ENCODE measurements at places on chromosomes 5 and 9.

DNA sequence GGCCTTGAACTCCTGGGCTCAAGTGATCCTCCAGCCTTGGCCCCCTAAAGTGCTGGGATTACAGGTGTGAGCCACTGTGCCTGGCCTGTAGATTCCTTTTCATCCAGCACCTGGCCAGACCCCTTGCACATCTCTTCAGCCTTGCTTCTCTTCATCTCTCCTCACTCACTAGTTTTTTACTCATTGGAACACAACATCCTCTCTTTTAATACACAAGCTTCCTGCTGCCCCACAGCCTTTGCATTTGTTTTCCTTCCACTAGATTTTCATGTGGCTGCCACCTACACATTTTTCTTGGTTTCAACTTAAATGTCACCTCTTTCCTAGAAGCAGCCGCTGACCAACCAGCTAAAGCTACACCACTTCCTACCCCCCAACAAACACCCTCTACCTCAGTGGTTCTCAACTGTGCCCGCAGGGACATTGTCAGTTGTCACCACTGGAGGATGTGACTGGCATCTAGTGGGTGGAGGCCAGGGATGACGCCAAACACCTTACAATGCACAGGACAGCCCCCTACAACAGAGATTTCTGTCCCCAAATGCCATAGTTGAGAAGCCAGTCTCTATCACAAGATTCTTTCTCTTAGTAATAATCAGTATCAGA lies 33.7 kb downstream of the HAVCR1 start:
- DNase-seq, result no peak

DNA sequence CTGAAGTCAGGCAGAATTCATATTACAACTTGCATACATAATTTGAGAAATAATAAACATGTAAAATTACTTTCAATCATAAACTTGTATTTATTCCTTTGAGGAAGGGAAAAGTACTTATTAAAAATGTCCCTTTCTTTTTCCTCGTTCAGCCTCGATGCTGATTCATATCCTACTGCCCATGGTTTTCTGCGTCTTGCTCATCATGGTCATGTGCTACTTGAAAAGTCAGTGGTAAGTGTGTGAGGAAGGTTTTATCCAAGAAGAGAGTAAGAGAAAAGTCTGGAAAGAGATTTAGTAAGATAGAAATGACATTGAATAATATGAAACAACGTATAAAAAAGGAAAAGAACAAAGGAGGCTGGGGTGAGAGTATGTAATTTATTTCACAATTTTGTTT lies 85.9 kb downstream of the OSMR start:
- DNase-seq, result no peak

DNA sequence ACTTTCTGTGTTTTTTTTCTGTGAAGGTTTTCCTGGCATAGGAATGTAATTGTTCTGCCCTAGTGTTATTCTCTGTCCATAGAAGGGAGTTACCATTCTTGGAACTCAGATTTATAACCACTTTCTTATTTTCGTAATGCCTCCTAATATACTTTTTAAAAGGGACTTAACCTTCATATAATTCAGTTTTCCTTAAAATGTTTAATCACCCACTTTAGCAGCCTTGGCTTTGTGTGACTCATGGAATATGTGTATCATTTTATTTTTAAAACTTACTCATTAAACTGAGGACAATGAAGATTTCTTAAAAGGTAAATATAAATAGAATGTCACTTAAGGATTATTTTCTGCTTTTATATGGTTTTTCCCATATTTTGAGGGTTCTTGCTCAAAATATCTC lies 50.0 kb downstream of the RAI14 start:
- DNase-seq, result no peak

GRCh38 chr5:54658010-54658409 lies 140.5 kb downstream of the SNX18 start:
- no peak for DNase-seq

- DNase-seq, result no peak
Observed at GRCh38 chr5:153780876-153781705, 257.6 kb downstream of the FAM114A2 start.

DNA sequence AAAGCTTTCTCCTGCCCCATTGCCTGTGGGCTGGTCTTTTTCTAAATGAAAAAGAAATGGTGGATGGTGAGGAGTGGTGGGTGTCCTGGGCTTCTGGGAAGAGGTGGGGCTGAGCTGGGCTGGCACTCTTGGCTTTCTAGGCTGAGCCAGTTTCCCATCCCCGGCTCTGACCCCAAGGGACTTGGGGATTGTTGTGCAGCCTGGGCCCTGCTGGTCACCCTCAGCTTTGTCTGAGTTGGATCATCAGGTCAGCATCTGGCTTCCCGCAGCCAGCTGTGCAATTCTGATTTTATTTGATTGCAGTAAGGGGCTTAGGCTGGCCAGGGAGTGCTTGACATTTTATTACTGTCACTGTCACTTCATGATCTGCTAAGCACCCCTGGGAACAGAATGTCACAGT lies 25.3 kb downstream of the GLRA1 start:
- no peak for DNase-seq

DNA sequence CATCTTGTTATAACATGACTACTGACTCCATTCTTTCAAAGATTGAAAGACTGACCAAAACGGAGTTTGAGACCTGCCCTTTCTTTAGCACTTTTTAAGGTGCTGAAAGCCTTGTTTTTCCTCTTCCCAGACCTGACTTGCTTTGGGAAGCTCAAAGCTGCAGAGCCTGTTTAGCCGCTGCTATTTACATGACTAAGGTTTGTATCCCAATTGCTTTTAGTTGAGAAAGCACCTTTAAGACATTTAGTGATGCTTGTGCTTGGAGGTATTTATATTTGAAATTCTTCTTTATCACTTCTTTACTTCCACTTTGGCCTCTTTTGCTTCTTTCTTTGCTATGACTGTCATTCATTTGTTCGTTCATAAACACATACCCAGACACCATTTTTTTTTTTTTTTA lies 182.6 kb upstream of the ELL2 start:
- no peak for DNase-seq

DNA sequence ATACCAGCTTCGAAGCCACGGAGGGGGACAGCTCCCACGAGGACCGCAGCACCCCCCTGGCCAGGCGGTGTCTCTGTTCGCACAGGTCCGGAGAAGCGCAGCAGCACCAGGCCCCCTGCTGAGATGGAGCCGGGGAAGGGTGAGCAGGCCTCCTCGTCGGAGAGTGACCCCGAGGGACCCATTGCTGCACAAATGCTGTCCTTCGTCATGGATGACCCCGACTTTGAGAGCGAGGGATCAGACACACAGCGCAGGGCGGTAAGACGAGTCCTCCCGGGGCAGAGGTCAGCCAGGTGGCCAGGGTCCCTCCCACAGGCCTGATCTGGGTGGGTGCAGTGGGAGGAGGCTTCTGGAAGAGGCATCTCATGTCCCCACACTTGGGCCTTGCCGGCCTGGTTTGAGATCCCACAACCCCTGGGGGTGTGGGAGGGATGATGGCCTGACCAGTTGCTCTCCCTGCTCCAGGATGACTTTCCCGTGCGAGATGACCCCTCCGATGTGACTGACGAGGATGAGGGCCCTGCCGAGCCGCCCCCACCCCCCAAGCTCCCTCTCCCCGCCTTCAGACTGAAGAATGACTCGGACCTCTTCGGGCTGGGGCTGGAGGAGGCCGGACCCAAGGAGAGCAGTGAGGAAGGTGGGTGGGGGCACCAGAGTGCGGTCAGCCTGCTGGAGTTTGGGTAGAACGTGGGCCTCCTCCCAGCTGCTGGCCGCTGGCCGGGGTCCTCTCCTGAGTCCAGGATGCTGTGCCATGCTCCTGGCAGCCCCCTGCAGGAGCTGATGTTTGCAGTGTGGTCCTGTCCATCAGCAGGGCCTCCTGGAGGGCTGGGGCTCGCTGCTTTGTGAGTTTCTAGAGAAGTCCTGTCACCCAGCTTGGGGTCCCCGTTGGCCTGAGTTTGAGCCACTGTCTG lies 2.8 kb upstream of the AJM1 start:
- DNase-seq, result no peak

DNA sequence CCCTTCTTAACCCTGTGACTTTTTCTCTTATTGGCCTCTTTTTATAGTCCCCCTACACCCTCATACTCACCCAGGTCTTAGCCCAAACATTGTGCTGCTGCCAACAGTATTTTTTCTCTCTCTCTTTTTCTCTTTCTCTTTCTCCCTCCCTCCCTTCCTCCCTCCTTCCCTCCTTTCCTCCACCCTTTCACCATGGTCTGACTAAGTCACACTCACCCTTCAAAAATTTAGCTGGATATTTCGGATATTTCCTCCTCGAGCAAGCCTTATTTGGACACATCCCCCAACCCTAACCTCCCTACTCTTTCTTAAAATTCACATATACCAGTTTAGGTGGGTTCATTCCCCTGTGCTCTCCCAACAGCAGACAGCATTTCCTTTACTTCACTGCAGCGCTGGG lies 64.7 kb downstream of the FGF1 start:
- no peak for DNase-seq

- peak; percentile 58 for DNase-seq
Observed at GRCh38 chr9:91119679-91120078, 242.0 kb downstream of the AUH start.

- no peak for DNase-seq
Observed at GRCh38 chr9:136016572-136017288, 55.6 kb upstream of the UBAC1 start.

DNA sequence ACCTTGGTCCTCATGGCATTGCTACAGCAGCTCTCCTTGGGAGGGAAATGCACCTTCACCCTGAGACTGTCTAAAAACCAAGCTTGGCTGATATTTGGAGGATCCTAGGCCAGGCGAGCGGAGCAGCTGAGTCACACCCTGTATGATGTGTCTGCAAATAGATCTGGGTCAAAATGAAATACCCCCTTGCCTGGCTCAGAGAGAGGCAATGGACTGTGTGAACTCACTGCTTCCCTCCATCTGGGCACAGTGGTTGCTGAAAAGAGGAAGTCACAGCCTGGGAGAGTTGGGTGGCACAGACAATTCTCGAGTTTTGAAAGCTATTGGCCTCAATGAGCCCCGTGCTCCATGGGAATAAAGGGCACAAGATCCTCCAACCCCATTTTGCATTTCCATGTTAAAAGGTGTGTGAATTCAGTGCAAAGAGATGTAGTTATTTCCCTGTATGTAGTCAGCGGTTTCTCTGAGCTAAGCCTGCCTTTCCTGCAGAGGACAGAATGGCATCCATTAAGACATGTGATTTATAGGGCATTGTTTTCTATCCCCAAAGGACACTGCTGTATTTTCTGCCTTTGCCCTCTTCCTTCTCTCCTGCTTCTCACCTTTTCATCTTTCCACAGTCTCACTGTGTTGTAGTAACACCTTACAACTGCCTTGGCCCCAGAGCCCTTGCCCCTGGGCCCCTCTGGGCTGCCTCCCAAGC lies 177.2 kb downstream of the GADD45G start:
- no peak for DNase-seq

- DNase-seq, result no peak
Observed at GRCh38 chr9:23659346-23660006, 166.6 kb downstream of the ELAVL2 start.

- DNase-seq, result no peak
Observed at GRCh38 chr5:134142052-134142451, 27.6 kb downstream of the TCF7 start.

DNA sequence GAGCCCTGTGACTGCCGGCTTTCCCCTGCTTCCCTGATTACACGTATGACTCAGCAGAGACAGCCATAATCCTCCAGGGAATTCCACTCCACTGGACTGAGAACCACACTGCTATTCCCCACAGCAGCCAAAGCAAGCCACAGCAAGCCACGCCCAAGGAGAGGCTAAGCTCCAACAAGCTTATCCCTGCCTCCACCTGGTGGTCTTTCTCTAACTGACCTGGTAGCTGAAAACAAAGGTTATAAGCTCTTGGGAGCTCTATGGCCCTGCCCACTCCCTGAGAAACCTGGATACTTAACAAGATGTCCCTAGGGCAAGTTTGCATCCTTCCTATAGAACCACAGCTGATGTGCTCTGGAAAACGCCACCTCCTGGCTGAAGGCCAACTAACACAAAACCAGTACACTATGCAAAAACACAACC lies 613.7 kb upstream of the CDH18 start:
- DNase-seq, result no peak

GRCh38 chr9:110712955-110713354 lies 44.4 kb downstream of the MUSK start:
- peak; percentile 10 for DNase-seq

GRCh38 chr9:101478444-101478843 lies 42.9 kb upstream of the ALDOB start:
- no peak for DNase-seq

GRCh38 chr5:127839072-127839471 lies 135.9 kb downstream of the CCDC192 start:
- DNase-seq, result no peak

DNA sequence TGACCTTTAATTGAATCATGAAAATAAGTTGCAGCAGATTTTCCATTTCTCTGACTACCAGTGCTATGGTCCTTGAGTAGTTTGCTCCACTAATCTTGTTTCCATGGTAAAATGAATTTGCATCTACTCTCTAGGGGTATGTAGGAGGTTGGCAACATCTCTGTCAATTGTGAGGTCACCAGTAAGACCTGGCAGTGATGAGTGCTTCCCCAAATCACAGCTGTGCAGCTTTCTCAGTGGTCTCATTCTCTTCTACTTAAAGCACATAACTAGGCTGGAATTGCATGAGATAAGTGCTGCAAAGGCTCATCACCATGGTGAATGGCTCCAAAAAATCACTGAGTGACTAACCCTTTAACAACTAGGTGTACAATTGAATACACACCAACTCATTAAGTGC lies 36.3 kb downstream of the ADAMTS19 start:
- no peak for DNase-seq

DNA sequence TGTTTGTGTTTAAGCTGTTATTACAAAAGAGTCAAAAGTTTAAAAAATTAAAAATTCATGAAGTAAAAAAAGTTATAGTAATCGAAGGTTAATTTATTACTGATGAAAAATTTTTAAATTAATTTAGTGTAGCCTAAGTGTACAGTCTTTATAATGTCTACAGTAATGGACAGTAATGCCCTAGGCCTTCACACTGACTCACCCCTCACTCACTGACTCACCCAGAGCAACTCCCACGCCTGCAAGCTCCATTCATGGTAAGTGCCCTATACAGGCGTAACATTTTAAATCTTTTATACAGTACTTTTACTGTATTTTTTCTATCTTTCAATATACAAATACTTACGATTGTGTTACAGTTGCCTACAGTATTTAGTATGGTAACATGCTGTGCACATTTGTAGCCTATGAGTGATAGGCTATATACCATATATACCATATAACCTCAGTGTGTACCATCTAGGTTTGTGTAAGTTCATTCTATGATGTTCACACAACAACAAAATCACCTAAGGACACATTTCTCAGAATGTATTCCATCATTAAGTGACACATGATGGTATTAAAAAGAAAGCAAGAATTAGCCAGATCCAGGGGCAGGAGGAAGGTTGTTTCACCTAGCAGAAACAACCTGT lies 40.1 kb downstream of the DCAF10 start:
- peak; percentile 26 for DNase-seq
